ENCODE measurements at places on chromosomes 3 and 15.

DNA sequence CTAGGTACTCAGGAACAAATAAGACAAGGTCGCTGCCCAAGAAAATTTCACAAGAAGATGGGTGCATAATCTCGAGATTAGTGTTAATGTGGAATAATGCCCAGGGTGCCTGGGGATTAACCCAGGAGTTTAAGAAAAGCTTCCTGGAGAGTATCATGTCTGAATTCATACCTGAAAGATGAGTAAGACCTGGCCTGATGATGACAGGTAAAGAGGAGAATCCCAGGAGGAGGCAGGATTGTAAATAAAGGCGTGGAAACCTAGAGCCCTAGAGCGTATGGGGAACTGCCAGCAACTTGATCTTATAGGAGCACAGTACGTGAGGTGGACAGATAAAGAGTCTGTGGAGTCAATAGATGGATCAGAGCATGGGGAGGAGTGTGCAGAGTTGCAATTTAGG is 43.0 kb downstream of the ARRDC4 start:
- DNase-seq, result no peak

DNA sequence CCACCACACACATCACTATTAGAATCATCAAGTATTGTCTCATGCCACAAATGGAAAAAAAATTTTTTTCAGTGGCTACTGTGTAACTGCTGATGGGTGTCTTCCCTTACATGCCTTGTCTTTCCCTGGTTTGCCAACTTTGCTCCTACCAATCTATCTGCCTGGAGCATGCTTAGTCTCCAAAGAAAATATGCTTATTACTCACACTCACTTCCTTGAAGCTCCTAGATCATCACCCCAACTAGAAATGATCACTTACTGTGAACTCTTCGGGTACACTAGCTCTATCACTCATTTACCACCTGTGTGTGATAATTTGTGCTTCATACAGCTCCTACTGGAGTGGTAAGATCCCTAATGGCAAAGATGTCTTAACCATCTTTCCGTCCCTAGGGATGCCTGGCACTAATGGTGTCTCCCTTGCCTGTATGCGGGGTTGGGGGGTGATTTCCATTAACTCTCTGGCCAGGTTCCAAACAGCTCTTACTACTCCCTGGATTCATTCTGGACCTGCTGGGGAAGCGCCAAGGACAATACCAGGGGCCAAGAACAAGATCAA is 799 bp downstream of the VPS33B start:
- no peak for DNase-seq

- DNase-seq, result no peak
Observed at GRCh38 chr3:177571271-177571943, 374.1 kb upstream of the TBL1XR1 start.

DNA sequence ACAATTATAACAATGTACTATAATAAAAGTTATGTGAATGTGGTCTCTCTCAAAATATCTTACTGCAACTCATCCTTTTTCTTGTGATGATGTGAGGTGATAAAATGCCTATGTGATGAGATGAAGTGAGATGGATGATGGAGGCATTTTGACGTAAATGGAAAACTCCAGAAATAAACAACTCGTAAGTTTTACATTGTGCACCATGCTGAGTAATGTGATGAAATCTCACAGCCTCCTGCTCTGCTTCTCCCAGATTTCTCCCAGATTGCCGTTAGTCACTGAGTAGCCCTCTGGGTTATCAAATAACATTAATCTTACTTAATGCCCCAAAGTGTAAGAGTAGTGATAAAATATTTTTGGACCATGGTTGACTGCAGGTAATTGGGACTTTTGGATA is 64.8 kb upstream of the SLCO2A1 start:
- DNase-seq, result no peak

- DNase-seq, result no peak
Observed at GRCh38 chr3:149736953-149737205, 15.4 kb downstream of the COMMD2 start.

DNA sequence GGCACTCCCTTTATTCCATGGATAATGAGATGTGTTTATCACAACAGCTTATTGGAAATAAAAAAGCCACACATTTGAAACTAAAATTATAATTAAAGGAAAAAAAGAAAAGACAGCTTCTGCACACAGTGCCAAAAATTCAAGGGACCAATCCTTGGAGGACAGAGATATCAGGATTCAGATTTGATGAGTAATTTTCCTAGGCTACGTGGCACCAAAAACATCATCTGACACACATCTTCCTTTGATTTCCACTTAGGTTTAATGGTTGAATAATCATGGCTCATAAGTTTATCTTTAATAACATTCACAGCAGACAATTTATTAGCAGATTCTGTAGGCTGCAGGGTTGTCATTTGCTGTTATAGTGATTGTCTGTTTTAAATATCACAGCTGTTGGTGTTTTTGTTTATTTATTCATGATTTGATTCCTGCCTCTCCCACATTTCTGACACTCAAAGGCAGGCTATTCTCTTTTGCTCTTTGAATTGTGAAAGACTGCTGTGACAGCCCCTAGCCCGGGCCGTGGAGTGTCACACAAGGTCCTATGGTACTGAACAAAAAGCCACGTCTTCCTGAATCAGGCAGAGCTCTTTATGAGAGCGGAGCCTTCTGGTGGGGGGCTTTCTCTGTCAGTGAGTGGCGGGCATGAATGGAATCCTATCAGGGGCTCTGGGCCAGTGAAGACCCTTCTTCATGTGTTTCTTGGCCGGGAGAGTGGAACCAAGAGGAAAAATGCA is 708.5 kb downstream of the SQOR start:
- DNase-seq, result no peak

- no peak for DNase-seq
Observed at GRCh38 chr3:60073942-60074341, 1024.1 kb upstream of the CFAP20DC start.

- no peak for DNase-seq
Observed at GRCh38 chr3:42182555-42182954, 83.4 kb downstream of the CCK start.

DNA sequence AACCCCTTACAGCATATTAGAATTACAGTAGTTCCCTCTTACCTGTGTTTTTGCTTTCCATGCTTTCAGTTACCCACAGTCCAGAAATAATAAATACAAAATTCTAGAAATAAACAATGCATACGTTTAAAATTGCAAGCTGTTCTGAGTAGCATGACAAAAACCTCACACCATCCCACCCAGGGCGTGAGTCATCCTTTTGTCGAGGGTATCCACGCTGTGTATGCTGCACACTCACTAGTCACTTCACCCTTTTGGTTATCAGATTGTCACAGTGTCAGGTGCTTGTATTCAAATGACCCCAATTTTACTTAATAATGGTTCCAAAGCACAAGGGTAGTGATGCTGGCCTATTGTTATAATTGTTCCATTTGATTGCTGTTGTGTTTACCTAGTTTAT is 72.5 kb upstream of the P3H2 start:
- peak; percentile 14 for DNase-seq

- DNase-seq, result no peak
Observed at GRCh38 chr3:14494973-14495300, 45.2 kb downstream of the GRIP2 start.

DNA sequence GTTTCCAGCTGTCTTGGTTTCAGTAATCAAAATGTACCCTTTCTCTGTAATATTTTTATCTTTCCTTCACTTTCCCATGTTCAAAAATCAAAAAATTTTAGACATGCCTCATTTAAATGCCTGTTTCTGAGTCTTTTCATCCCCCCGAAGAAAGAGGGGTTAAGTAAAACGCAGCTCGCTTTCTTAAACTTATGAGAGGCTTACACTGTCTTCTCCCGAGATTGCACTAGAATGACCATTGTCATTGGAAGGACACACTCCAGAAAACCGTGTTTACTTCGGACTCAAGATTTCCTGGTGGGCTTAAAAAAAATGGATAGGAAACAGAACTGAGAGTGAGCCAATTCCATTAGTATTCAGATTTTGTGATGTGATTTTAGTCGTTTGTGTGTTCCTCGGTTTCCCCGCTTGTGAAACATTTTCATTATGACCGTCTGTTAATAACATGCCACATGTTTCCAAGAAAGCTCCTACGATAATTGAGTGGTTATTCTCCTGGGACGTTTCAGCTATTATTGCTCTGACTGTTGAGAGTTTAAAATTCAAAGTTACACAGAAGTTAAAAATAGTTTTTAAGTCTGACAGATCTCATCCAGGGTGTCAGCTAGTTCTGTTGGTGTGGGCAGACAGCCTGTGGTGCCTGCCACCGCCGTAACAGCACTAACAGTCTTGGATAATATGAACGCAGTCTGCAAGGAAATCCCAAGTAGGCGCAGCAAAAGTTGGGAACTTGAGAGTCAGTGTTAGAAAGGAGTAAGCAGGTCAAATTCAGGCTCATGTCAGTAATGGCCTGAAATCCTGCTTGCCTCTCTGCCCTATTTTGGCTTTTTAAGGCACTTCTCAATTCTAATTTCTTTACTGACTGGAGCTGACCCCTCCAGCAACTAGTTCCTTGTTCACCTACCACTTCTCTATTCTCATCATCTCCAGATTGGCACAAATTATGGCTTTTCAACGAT is 1.5 kb downstream of the CRYBG3 start:
- no peak for DNase-seq
